ENCODE measurements at places on chromosomes 7 and 10.

DNA sequence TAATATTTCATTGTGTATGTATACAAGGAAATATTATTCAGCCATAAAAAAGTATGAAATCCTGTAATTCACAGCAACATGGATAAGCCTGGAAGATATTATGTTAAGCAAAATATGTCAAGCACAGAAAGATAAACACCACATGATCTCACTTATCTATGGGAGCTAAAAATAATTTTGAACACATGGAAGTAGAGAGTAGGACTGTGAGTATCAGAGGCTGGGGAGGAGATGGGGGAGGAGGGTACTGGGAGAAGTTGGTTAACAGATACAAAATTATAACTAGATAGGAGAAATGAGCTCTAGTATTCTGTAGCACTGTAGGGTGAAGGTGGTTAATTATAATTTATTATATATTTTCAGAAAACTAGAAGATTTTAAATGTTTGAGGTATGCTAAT, 132.7 kb downstream of the DOCK4 start:
- DNase-seq: no peak

DNA sequence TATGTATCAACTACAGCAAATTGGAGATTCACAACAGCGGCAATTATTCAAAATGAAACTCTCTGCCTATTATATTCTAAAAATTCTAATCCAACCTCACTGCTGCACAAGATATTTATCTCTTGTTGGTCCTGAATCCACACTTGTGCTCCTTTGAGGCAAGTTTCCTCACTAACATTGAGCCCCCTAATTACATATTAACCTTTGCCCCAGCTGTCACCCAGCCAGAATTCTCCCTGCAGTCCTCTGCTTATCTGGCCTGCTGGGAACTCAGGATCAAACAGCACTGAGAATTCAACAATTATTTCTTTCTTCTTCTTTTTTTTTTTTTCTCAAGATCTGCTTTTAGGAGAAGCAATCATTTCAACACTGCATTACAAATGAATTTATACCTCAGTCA, 21.5 kb upstream of the PLAC9 start:
- DNase-seq: no peak

DNA sequence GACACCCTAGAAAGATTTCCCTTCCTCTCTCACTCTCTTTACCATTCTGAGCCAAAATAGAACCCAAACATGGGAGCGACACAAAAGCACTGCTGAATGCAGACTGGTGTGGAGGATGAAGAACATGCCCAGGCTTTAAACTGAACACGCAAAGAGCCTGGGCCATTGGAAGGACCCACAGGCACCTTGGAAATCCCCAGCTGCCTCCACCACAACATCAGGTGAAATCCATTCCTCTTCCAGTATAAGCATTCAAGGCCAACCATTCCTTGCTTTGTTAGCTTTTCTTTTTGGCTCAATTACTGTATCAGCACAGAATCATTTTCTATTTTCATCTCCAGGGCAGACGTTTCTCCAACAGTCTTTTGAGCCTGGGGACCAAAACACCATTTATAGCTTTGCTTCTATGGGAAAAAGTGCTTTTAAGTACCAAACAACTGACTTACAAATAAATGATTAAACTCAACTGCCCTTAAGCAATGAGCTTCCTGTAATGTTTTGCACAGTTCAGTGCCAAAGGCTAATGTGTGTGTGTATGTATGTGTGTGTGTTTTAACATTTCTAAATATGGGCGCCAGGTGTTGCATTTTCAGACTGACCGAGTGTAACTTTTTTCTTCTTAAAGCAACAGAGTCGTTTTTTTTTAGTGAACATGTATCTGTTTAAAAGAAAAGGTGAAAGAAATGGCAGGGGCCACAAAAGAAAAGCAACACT, 16.2 kb upstream of the BLNK start:
- DNase-seq: no peak

GRCh38 chr10:35493196-35494118, 111.7 kb upstream of the GJD4 start:
- DNase-seq: no peak
